ENCODE measurements at places on chromosomes 2 and 18.

GRCh38 chr2:28626891-28627421 is 124.7 kb upstream of the PPP1CB start:
- no peak for DNase-seq

DNA sequence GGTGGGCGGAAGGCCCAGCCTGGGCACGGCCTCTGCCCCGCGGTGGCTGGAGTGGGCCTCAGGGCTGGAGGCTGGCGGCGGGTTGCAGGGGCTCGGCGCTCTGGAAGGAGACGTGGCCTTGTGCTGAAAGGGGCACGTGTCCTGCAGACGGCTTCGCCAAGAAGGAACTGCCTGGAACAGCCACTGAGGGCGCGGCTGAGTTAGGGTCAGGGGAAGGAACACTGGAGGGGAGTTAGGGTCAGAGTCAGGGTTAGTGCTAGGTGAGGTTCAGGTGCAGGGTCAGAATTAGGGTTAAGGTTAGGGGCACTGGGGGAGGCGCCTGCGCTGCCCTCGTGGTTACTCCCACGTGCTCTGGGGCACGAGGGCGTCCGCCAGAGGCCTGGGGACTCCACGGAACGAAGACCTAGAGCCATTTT is 933 bp upstream of the ADNP2 start:
- no peak for DNase-seq

- DNase-seq, result no peak
Observed at GRCh38 chr2:113015655-113016054, 10.4 kb downstream of the IL36A start.

GRCh38 chr2:176745543-176746200 is 466.9 kb upstream of the HNRNPA3 start:
- no peak for DNase-seq

DNA sequence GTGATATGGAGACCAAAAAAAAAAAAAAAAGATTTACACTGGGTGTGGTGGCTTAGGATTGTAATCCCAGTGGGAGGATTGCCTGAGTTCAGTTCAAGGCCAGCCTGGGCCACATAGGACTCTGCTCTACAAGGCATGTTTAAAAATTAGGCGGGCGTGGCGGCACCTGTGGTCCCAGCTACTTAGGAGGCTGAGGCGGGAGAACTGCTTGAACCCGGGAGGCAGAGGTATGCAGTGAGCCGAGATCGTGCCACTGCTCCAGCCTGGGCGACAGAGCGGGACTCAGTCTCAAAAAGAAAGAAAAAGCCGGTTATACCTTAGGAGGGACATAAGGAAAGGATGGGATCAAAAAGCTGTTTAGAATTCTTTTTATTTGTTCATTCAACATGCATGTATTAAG is 707 bp upstream of the SPDYA start:
- DNase-seq, result no peak

GRCh38 chr2:154291927-154292326 is 406.6 kb upstream of the KCNJ3 start:
- no peak for DNase-seq

- no peak for DNase-seq
Observed at GRCh38 chr2:203580844-203581243, 45.7 kb upstream of the RAPH1 start.

- no peak for DNase-seq
Observed at GRCh38 chr2:172843902-172844715, 108.5 kb downstream of the RAPGEF4 start.

DNA sequence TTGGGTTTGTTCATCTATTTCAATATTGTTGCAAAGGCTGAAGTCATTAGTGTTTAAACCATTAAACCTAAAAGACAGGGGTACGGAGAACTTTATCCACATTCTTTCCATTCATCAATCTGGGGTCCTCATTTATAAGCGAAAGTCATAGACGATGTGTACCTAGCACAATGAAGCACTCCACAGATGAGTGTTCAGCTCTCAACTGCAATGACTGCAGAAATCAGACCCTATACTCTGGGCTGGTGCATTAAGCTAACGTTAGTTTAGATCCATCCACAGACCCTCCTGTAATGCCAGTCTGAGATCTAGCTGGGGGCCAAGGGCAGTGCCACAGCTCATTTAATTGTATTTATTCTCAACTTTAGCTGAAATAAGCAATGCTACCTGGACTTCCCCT is 155.2 kb downstream of the AFF3 start:
- DNase-seq, result no peak

GRCh38 chr2:96499061-96499960 is 5.8 kb downstream of the NEURL3 start:
- no peak for DNase-seq

- DNase-seq, result no peak
Observed at GRCh38 chr2:148978706-148979105, 59.8 kb upstream of the LYPD6B start.

DNA sequence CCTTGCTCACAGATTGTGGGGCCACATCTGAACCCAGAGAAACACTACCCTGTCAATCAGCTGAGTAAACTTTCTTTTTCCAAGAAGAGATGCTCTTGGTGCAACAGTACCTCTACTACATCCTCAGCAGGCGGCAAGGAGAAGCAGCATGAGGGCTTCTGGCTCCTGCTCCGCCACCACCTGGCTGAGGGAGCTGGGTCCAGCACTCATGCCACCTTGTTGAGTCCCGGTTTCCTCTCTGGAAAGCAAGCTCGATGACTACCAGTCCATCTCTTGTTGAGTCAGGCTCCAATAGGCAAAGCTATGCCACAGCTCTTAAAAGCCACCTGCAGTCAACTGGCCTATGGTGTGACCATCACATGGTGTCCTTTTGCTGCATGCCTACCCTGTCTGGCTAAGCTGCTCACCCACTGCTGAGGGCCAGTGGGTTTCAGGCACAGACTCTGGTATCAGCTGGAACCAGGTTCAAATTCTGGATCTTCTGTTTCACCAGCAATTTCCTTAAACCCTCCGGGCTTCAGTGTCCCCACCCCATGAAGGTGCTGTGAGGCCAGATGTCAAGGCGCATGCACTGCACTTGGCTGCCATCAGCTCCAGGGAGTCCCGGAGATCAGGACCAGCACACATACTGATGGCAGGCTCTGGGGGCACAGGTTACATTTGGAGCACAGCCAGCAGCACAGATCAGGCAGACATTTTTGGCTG is 42.5 kb upstream of the ACAA2 start:
- no peak for DNase-seq

DNA sequence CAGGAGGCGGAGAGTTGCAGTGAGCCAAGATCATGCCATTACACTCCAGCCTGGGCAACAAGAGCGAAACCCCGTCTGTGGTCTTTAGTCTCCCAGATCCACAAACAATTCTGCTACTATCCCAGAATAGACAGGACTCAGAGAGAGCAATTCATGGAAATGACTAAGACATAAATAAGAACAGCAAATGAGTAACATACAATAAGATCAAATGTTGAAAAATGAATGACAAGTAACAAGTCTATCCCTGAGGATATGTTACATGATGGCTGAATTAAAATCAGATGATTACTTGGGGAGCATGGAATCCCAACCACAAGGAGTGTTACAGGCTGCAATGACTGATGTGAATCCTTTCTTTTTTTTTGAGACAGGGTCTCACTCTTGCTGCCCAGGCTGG is 10.3 kb downstream of the ARL5A start:
- no peak for DNase-seq
